SK-N-DZ (cell line): ENCODE measurements at places on chromosomes 5 and 9.

- DNase-seq, result no peak
These were observed 51.5 kb downstream of the UBE2R2 start for GRCh38 chr9:33868440-33868973.

- no peak for DNase-seq
These were observed 91.5 kb downstream of the SPRY4 start for GRCh38 chr5:142233083-142234032.

GRCh38 chr9:78144008-78144381, 91.9 kb upstream of the CEP78 start:
- no peak for DNase-seq

GRCh38 chr9:96317335-96317980, 15.5 kb upstream of the HSD17B3 start:
- peak; percentile 37 for DNase-seq

DNA sequence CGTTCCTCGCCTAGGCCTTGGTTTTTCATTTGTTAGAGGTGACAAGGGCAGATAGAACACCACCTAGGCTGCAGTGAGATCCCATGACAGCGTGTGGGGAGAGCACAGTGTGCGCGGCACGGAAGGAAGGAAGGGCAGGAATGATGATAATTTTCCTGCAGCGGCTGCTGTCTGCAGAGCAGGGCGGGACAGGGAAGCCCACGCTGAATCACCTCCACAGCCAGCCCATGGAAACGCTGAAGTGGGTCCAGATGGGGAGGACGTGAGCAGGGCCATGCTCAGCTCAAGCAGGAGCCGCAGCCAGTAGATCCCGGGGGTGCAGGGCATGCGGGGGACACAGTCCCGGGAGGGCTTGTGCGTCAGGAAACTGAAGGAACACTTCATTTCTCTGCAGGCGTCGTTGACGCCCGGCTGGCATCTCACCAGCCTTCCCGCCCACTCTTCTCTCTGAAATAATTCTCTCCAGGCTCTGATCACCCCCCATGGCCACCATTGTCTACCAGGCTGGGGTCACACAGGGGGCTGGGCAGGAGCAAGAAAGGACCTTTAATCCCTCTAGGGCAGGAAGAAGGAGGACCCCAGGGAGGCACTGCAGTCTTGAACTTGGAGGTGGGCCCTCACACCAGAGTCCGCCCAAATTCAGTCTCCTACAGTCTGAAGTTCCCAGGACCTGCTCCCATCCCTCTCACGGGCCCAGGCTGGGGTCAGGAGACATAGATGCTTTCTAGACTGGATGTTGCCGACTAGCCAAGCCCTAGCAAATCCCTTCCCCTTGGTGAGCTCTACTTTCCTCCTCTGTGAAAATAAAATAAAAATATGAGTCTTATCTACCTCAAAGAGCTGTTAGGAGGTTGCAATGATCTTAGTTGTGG, 20.9 kb upstream of the SYNPO start:
- no peak for DNase-seq

DNA sequence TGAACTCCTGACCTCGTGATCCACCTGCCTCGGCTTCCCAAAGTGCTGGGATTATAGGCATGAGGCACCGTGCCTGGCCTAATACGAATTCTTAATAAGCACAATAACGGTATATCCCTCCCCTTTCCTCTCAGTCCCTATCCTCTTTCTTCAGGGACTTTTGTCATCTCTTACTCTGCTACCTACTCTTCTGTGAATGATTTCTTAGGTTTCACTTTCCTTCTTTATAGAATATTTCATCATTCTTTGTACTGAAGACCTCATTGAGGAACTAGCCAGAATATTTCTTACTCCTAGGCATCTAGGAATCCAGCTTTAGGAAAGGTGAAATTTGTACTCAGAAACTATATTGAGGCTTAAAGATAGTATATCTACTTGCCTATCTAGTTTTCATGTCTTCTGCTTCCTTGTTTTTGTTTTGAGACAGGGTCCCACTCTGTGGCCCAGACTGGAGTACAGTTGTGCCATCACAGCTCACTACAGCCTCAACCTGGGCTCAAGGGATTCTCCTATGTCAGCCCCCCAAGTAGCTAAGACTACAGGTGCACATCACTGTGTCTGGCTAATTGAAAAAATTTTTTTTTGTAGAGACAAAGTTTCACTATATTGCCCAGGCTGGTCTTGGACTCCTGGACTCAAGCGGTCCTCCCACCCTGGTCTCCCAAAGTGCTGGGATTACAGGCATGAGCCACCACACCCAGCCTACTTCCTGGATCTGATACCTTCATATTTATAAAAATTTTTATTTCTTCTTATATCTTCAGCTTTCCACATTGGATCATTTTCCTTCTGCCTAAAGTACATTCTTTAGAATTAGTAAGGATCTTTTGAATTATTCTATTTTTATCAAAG, 69.7 kb downstream of the GPBP1 start:
- DNase-seq, result no peak

DNA sequence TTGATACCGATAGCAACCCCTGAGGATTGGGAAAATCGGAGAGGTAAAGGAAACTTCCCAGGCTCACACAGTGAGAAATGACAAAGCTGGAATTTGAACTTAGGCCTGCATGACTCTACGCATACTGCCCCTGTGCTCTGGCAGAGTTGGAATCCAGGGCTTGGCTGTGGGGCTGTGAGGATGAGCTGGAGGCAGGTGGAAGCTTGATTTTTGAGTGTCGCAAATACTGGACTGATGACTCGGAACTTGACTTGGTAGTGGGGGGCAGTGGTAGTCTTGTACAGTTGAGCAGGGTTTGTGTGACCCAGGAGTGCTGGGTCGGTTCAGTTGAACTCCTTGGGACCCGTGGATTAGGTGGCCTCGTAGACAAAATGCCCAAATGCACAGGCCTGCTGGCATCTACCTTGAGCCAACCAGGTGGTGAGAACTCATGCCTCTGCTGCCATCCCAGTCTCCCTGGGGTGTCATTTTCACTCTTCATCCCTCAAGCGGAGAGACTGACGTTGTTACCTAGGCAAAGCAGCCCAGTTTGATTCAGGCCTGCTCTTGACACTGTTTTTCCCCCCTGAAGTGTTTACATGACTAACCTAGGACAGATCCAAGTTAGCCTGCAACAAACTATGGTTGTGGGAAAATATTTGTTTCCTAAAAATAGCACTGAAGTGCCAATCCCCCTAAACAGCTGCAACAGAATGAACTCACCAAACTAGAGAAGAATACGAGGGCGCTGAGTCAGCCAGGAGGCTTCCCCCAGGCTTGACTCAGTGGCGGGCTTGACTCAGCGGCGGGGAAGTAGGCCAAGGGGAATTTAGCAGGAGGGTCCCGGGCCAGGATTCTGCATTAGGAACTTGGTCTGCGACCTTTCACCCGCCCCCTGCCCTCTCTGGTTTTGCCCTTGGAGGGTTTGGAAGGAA, 45.7 kb upstream of the ORM1 start:
- no peak for DNase-seq

DNA sequence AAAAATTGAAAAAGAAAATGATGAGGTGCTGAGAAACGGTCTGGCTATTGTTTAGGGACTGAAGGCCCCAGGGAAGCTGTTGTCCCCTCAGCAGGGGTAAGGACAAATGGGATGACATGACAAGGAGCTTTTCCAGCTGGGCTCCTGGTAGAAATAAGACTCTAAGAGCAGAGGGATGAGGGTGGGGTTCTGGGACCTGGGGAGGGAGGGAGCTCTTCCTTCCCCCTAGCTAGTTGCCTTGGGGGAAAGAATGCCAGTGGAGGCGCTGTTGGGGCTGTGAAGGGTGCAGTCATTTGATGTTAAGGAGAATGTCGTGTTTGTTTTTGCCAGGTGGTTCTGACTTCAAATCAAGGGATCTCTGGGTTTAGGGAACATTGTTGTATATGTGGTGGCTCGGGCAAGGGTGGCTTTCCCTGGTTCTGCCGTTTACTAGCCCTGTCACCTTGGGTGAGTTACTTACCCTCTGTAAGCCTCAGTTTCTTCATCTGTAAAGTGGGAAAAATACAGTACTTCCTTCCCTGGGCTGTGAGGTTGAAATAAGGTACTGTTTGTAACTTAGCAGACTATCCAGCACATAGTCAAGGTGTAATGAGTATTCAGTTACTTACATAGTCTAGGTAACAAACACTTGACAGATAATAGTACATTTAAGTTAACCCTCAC, 47.8 kb downstream of the WWC1 start:
- no peak for DNase-seq

DNA sequence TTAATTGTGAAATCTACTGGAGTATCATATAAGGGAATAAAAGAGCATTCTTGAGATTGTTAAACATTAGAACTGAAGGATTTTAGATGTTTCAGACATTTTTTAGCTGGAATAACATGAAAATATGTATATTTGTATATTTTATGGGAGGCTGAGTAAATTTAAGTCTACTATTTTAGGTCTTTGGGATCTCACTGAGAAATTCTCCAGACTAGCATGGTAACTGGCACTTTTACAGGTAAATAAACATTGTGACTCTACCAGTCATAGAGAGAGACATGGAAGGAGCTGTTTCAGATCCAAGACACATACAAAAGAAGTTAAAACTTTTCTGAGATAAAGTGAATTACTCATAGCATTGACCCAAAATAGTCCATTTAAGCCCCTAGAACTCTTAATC, 59.4 kb downstream of the NDUFAF2 start:
- DNase-seq, result no peak

DNA sequence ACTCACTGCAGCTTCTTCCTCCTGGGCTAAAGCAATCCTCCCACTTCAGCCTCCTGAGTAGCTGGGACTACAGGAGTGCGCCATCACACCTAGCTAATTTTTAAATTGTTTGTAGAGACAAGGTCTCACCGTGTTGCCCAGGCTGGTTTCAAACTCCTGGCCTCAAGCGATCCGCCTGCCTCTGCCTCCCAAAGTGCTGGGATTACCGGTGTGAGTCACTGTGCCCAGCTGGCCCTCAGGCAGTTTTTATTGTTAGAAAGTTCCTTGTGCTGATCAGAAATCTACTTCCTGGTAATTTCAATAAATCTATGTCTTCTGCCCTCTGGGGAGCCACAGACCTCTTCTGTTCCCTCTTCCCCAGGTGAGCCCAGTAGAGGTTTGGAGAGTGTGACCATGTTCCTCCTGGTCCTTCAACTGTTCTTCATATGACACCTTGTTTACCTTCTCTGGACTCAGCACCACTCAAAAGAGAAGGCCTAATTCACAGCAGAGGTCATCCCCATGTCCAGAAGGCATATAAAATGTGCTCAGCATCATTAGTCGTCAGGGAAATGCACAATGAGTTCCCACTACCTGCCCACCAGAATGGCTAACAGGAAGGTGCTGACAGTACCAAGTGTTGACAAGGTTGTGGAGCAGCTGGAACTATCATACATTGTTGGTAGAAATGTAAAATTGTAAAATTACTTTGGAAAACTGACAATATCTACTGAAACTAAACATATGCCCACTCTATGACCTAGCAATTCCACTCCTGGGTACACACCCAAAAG, 10.4 kb downstream of the TMOD1 start:
- no peak for DNase-seq

GRCh38 chr9:122978601-122979000, 37.8 kb downstream of the RABGAP1 start:
- DNase-seq, result no peak

- DNase-seq, result no peak
These were observed 310.2 kb downstream of the ARRDC3 start for GRCh38 chr5:91072881-91073280.

GRCh38 chr5:150448952-150449516, 505 bp downstream of the RPS14 start:
- no peak for DNase-seq

- DNase-seq, result no peak
These were observed 6.0 kb upstream of the CCIN start for GRCh38 chr9:36163049-36163785.

DNA sequence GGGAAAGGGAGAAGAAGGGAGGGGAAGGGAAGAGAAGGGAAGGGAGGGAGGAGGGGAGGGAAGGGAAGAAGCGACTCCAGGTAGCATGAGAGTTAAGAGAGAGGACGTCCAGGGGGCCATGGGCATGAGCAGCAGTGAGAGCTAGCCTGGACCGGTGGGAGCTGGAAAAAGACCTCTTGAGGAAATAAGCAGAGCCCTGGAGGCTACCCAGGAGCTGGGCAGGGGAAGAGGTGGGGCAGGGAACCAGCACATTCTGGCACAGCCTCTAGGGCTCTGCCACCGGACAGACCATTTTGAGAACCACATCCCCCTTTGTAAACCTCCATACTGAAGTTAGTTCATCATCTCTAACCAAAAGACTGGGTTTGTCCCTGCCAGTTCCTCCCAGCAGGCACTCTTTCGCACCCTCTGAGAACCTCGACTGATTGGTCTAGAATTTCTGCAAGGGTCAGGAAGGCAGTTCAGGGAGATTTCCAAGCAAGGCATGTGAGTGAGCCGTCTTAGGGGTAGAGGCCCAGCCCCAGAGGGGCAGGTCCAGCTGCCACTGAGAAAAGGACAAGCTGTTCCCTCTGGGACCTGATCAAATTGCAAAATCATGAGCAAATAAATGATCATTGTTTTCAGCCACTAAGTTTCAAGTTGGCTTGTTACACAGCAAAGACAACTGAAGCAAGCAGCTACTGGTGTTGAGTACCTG, 11.6 kb downstream of the NAIF1 start:
- no peak for DNase-seq

DNA sequence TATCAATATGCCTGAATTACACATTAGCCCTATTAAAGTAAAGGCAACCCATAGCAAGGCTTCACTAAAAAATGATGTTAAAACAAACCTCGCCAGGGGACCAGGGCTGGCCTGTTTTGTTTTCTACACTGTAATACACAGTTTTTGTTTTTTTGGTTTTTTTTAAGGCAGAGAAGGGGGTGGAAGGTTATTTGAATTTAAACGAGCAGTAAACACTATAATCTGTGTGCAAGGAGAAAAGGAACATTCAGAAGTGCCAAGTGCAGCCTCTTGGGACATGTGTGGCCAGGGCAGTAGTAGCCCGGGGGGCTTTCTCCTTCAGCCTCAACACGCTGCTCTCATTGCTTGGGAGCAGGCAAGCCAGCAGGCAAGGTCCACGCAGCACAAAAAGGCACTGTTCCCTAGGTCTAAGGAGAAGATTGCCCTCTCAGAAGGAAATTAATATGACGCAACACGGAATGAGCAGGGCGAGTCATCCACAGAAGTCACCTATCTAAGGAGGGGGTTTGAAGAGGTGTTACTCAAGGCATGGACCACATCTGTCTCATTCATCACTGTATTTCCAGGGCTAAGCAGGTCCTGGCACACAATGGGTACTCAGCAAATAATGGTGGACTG, 16.2 kb downstream of the SIL1 start:
- DNase-seq, result no peak

GRCh38 chr9:88991066-88992034, at the start of gene S1PR3:
S1PR3 (plus strand) TSS chr9:88991468; CDS start chr9:89001201, 9,733 bp downstream.
- no peak for DNase-seq

- DNase-seq, result no peak
These were observed 72.7 kb upstream of the ORM1 start for GRCh38 chr9:114250235-114250568.

DNA sequence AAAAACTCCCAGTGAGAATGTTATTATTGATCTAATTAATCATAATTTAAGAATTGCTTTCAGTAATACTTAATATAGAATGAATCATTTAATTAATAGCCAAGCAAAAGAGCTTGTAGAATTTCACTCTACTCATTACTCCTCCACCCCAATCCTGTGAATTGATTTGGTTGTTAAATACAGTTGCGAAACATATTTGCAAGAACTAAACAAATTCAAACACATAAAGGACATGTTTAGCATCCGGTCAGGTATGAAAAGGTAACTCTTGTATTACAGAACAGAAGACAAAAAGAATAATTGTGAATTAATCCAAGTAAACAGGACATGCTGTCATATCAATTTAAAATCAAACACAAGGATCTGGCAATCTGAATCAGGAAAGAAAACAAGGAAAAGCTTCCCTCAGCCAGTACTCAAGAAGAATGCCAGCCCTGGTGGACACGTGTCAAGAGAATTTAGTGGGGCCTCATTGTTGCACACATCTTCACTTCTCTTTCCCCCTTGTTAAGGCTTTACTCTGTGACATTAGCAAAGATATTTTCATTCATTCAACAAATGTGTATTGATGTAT, 89.4 kb upstream of the SLC12A2 start:
- no peak for DNase-seq
